Body of pancreas (tissue), 4 donors: ENCODE measurements at places on chromosomes 13 and 19.

DNA sequence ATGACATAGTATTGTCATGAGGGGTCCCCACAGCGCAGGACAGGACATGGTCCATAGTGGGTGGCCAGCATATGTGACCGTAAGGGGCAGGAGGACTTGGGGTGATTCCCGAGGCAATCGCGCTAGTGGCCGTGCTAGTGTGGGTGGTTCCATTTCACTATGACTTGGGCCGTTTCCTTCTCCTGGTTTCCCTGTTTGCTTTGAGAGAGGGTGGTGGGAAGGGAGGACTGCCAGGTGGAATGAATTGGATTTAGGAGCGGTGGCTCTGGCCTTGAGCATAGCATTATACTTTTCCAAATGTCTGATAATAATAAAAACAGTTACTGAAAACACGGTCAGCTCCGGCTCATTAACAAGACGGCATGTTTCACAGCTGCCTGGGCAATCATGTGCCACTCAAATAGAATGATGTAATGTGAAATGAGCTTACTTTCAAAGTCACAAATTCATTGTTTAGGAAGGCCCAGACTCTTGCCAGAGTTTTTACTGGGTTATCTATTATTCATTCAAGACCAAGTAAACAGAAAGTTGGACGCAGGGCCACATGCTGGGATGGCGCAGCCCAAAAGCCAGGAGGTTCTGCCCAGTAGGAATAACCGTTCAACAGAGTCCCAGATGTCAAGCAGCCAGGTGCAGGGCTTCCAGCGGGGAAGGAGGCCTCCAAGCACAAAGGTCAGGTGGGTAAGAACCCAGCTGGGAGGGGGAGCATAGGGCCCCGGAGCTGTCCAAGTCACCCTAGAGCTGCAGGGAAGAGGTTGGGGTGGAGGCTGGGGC is 19.6 kb upstream of the SLC15A1 start:
- peak; percentile 50 for DNase-seq

DNA sequence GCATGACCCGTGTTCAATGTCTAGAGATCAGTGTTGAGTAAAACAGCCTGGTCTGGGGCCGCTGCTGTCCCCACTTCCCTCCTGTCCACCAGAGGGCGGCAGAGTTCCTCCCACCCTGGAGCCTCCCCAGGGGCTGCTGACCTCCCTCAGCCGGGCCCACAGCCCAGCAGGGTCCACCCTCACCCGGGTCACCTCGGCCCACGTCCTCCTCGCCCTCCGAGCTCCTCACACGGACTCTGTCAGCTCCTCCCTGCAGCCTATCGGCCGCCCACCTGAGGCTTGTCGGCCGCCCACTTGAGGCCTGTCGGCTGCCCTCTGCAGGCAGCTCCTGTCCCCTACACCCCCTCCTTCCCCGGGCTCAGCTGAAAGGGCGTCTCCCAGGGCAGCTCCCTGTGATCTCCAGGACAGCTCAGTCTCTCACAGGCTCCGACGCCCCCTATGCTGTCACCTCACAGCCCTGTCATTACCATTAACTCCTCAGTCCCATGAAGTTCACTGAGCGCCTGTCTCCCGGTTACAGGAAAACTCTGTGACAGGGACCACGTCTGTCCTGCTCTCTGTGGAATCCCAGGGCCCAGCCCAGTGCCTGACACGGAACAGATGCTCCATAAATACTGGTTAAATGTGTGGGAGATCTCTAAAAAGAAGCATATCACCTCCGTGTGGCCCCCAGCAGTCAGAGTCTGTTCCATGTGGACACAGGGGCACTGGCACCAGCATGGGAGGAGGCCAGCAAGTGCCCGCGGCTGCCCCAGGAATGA is 1.5 kb upstream of the CEACAM5 start:
- peak; percentile 82 for DNase-seq

DNA sequence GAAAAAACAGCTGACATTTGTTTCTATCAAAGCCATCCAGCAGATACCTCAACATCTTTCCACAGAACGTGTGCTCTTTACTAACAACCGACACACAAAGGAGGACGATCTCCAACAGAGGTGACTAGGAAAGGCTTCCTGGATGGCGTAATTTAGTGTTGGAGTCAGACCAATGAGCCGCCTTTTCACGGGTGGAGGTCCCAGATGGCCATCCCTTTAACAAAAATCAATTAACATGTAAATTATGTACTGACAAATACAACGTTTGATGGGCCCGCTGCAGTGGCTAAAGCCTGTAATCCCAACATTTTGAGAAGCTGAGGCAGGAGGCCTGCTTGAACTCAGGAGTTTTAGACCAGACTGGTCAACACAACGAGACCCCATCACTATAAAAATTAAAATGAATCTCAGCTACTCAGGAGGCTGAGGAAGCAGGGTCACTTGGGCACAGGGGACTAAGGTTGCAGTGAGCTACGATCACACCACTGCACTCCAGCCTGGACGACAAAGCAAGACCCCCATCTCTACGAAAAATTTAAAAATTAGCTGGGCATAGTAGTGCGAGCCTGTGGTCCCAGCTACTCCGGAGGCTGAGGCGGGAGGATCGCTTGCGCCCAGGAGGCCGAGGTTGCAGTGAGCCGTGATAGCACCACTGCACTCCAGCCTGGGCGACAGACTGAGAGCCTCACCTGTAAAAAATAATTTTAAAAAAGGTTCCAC is 1.2 kb upstream of the DPY19L3 start:
- DNase-seq: no peak

DNA sequence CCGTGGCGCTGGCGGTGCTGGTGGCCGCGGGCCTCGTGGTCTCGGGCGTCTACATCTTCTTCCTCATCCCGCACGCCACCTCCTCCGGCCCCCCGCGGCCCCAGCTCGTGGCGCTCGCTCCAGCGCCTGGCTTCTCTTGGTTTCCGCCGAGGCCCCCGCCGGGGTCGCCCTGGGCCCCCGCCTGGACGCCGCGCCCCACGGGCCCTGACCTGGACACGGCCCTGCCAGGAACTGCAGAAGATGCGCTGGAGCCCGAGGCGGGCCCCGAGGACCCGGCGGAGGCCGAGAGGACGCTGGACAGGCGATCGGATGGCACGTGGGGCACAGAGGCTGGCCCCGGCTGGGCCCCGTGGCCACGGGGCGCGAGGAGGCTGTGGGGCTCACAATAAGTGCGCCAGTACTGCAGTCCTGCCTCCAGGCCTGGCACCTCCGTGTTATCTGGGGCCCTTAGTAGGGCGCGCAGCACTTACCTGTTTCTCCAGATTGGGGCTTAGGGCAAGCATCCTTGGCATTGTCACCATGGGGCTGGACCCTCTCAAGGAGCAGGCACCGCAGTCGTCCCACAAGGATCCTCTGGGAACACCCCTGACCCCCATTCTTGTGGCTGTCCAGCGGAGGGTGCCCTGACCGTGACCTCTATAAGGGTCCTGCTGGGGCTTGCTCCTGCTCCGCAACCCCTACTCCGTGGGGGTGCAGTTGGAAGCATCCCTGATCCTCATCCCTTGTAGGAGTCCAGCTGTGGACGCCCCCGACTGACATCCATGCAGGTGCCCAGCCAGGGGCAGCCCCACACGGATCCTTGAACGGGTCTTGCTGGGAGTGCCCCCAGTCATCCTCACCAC is 1.5 kb downstream of the RNF225 start:
- DNase-seq: no peak

GRCh38 chr13:73720216-73720840 is 413.9 kb downstream of the KLF12 start:
- no peak for DNase-seq

GRCh38 chr19:41589371-41589770 is 13.4 kb downstream of the CEACAM21 start:
- no peak for DNase-seq

DNA sequence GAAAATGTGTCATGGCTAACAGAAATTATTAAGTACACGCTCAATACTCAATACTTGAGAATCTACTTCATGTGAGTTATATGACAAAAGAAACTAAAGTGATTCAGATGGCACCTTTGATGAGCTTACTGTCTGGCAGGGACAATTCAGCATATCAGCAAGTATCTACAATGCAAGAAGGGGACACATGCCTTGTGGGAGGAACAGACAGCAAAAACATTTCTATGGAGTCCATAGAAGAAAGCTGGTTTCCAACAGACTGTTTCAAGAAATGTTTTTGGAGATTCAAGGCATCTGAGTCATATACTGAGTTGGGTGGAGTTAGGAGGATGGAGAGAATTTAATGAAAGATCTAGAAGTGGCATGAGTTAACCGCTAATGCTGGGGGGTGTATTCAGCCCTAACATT is 54.7 kb downstream of the MBNL2 start:
- no peak for DNase-seq

DNA sequence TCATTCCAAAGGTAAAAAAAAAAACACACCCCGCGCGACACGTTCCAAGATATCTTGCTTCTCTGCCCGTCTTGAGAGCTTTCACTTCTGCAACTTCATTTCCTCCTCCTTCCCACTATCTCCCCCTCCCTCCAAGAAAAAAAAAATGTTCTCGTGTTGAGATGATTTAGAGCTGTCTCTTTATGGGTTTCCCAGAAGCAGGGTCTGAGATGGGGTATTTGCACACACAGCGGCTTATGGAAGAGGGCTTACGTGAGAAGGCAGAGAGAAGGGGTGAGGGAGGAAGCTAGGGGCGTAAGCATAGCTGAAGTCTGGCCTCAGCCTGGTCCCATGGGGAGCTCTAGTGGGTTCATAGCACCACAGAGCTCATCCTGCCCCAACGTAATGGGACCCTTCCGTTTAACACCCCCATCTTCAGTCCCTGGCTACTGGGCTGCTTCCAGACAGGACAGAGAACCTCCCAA is 31.3 kb upstream of the USE1 start:
- DNase-seq: no peak

- no peak for DNase-seq
Observed at GRCh38 chr19:56111601-56112312, 9.3 kb downstream of the ZNF787 start.

DNA sequence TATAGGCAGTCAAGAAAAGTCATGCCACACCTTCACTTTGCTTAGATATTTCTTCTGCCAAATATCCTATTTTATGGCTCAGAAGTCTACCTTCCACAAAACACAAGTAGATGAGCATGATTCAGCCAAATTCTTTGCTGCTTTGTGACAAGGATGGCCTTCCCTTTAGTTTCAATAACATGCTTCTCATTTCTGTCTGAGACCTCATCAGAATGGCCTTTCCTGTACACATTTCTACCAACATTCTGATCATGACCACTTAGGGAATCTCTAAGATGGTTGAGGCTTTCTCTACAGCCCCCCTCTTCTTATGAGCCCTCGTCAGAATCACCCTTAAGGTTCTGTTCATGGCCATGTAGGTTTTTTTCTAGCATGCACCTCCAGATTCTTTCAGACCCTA is 96.2 kb downstream of the COL4A2 start:
- DNase-seq: no peak

DNA sequence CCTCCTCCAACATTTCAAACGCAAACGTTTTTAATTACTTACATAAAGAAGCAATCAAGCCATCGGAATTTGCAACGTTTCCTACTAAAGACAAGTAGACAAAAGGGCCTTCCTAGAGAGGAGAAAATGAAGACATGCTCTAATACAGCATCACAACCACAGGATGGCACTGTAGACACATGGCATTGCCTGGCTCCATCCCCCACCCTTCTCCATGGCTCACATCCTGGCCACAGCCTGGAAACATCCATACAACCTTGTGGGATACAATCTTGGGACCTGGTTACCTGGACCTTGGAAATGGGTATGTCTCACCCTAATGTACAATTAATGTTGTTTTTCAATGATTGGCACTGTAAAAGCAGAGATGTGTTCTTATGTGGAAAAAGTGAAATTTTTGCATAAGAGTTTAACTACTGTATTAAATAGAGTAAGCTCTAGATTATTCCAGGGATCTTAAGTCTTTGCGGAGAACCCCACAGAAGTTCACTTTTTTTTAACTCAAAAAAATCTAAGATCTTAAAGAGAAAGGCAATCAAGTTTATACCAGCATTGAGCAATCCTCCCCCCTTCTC is 21.5 kb downstream of the EBPL start:
- DNase-seq: peak; percentile 50

GRCh38 chr19:45645631-45646344 is 6.6 kb upstream of the EML2 start:
- DNase-seq: peak; percentile 84

DNA sequence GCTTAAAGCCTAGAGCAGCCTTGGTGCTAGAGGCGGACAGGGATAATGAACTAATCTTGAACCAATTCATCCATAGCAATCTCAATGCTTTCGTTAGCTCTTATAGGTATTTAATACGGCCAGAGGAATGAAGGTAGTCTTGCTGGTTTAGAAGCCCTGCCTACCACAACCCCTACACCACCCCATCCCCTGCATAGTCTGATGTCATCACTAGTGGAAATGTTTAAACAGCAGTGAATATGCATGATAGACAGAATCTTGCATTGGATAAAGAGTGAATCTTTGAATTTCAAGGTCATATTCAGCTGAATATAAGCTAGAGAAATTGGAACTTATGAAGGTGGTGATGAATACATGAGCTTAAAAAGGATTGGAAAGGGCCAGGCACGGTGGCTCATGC is 321.9 kb downstream of the ITGBL1 start:
- no peak for DNase-seq

DNA sequence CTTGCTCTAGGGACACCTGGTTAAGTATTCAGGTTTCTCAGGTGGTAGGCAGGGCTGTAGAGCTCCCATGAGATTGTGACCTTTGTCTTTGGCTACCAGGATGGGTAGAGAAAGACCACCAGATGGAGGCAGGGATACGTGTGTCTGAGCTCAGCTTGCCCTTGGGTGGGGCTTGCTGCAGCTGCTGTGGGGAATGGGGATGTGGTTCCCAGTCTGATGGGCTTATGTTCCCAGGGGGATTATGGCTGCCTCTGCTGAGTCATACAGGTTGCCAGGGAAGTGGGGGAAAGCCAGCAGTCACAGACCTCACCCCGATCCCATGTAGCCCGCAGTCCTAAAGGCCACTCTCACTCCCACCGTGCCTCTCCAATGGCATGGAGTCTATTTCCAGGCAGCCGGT is 659.9 kb upstream of the KLF12 start:
- no peak for DNase-seq

- peak; percentile 60 for DNase-seq
Observed at GRCh38 chr19:4732680-4733114, 9.1 kb upstream of the DPP9 start.

DNA sequence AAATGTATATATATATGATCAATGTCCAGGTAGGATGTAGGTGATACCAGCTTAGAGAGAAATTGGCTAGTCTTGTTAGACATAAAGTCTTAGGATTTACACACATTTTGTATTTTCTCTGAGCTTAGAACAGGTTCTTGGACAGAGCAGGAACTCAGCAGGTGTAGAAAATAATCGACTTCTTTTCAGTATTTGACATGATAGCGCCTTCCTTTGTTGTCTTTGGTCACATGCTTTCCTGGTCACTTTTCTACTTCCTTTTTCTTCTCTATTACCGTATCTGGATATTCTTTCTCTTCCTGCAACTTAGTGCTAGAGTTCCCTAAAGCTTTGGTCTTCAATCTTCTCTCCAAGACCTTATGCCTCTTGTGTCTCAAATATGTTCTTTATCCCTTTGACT is 107.4 kb downstream of the LRCH1 start:
- no peak for DNase-seq

GRCh38 chr19:44617110-44617880 is 3.9 kb downstream of the IGSF23 start:
- no peak for DNase-seq

DNA sequence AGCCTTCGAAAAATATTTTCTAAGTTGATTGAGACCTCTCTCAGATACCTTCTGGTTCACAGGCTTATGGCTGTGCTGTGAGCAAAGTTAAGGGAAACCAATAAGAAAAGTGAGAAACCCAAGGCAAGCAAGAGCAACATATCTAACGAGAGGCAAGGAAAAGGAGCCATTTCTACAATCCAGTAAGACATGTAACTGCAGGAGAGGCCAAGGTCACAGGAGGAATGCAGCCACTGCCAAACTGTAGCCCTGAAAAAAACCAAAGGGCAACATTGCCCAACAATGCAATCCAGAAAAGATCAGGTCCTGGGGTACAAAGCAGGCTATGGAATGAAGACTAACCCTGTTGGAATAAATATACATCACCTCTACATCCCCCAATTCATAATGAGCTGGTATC is 21.3 kb downstream of the SCGB2B2 start:
- no peak for DNase-seq
